PC-9 (cell line): ENCODE measurements at places on chromosomes 7 and 10.

GRCh38 chr7:87853237-87853864 is 22.8 kb downstream of the SLC25A40 start:
- no peak for DNase-seq

DNA sequence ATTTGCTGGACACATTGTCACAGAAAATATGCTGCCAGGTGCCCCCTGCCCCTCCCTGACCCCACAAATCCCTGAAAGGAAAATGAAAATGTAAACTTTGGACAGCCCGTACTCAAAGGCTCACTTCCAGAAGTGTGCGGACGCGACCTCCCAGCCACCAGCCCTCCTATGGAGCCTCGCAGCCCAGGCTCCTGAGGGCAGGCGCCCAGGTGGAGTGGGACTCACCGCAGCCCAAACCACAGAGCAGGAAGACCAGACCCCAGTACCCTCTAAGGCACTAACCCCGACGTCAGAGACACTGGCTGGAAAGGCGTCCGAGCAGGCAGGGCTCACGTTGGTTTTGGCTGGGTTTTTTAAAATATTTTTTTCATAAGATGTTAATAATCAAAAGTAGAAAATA is 57.3 kb downstream of the CSGALNACT2 start:
- DNase-seq = no peak

- no peak for DNase-seq
Observed at GRCh38 chr10:70060389-70060788, 7.7 kb downstream of the MACROH2A2 start.

- DNase-seq = peak; percentile 98
Observed at GRCh38 chr10:72260239-72260975, 13.3 kb upstream of the DDIT4 start.

DNA sequence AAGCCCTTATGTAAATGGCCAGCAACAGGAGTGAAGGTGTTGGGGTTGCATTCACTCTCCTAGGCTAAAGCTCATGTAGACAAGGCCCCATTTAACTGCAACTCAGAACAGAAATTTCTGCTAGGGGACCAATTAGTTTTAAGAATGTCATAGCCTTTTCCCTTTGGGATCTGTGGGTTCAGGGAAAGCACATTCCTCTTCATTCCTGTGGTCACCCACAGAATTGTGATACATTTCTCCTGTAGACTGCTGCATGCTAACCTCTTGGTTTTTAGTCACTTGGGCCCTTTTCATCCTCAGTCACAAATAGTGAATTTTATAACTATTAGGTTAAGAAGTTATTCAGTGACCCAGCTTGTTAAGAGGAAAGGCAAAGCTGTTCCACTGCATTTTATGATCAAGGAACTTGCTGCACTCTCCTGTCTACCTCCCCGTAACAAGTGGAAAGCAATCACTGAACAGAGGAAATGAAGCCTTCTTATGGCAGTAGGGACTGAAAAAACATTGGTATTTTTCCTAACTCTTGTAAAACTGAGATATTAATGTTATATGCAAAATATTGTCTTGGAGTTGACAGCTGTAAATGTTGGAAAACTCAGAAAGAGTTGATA is 124.9 kb downstream of the SND1 start:
- DNase-seq = no peak

GRCh38 chr10:77284797-77285196 is 352.8 kb downstream of the KCNMA1 start:
- DNase-seq = no peak

DNA sequence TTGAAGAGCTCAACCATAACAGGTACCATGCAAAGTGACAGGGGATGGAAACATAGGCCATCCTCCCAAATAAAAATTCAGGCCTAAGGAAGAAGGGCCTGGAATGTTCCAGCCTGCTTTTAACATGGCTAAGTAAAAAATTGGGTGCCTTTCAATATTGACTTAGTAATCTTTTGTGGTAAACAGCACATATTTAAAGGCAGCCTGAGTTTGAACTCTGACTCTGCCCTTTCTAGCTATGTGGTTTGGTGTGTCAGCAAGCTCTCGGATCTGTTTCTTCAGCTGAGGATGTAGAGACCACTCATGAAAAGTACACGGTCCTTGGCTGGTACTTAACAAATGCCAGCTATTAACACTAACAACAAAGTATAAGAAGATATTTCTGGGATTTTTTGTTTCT is 191.8 kb upstream of the CDCA7L start:
- no peak for DNase-seq

DNA sequence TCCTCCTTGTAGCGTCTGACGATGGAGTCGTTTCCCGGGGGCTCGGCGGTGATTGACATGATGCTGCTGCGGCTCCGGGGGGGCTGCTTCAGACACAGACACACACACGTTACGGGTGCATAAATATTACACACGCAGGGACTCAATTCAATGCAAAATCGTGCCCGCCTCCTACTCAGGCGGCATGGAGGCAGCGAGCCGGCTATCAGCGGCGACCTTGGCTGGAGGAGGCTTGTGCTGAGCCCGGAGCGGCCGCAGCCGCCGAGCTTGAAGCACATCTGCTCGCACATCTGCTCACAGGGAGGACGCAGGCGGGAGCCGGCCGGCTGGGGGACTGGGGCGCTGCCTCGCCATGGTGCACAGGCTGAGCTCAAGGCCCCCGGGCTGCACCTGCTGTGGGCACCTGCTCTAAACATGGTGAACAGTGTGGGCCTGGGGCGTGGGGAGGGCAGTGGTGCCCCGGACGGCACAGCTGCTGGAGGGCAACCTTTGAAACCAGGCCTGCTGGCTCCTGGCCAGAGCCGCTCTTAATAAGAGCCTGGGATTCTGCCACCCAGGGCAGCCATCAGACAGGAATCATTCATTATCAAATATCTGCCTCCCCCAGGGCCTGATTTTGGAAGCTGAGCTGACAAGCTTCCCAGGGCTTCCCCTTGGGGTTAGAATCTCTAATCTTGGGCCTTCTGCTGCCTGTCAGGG is 84.7 kb upstream of the GNA12 start:
- DNase-seq = no peak

DNA sequence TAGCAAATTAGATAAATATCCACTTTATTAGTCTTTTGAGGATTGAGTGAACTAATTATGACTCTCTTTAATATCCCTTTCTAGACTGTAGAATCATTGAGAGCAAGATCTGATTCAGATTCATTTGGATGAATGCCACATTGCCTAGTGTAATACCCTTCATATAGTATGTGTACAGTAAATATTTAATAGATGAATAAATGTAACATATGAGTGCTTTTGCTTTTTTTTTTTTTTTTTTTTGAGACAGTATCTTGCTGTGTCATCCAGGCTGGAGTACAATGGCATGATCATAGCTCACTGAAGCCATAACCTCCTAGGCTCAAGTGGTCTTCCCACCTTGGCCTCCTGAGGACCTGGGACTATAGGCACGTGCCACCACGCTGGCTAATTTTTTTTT is 14.8 kb downstream of the SAMD8 start:
- DNase-seq = no peak

- no peak for DNase-seq
Observed at GRCh38 chr10:98422182-98422581, 7.2 kb upstream of the PYROXD2 start.

- DNase-seq = no peak
Observed at GRCh38 chr7:1257863-1258262, 25.2 kb downstream of the UNCX start.
